T-helper 1 cell (primary cell): ENCODE measurements at places on chromosomes 7 and 10.

GRCh38 chr7:42071372-42072261 lies 165.4 kb downstream of the GLI3 start:
- DNase-seq = no peak

DNA sequence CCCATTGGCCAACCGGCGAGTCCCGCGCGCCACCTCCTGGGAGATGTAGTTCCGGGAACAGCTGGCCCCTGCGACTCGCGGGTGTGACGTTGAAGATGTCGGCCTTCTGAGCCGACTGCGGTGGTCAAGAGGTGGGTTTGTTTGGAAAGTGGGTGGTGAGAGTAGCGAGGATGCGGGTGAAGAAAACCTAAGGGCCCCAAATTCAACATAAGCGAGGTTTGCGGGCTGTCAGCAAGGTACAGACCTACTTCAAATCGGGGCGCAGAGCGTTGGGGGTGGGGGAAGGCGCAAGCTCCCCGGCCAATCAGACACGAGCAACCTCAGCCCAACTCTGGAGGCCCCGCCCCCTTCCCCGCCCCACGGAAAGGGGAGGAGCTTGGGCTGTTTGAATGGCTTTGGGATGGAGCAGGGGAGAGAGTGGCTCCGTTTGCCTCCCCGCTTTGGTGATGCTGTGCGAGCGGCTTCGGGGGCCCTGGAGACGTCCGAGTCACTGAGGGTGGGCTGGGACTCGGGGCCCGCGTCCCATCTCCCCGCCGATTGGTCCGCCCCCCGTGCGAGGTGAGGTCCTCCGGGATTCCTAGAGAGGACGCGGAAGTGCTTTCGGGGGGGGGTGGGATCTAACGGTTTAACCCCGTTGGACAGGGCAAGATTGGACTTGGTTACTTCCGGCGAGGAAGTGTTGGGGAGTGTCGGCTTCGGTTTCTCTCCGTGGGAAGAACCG lies at the start of gene ZKSCAN5:
TSS of gene ZKSCAN5 (plus strand) at position 60 of the 721 bp plus-strand sequence. CDS start 1,383 bp downstream, outside the sequence.
- peak; percentile 95 for DNase-seq

GRCh38 chr10:102010961-102011360 lies 45.0 kb downstream of the ARMH3 start:
- no peak for DNase-seq

- DNase-seq = no peak
Observed at GRCh38 chr7:112205343-112206237, 609 bp downstream of the DOCK4 start.

DNA sequence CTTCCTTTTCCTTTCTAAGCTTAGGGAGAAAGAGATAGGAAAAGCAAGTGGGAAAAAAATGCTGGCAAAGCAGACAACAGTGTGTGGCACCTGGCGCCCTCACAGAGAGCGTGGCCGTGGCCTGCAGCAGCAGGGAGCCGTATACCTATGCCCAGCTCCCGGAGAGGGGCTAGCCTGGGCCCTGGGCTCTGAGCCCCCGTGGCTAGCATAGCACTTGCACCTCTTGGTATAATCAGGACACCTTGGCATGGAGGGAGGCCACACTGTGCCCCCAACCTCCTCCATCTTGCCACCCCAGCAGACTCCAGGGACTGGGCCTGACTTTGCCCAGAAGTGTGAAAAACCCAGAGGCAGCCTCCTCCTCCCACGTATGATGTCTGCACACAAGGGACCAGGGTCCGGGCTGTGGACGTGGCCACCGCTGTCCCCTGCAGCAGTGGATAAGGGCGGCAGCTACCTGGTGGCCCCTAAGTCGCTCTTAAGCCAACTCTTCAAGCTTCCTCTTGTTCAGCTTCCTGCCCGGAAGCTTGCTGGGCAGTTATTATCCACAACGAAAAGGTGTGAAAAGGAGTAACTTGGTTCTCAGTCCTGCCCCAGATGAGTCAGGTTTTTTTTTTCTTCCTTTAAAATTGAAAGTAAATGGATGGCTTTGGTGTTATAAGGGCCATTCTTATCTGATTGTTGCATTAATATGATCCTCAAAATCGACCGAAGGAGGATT lies 249.1 kb upstream of the PITRM1 start:
- no peak for DNase-seq
